ENCODE measurements at places on chromosomes 1 and 21. TPM values are rescaled to one million over a fixed set of nuclear protein-coding genes. Genes with fewer than 3 reads are reported as not detected.
A peak's percentile ranks its signal among the peaks of the same experiment; 100 is the strongest.

CYP4Z1 gene
- total RNA-seq = 1.2 TPM

HPDL gene
- 2.2 TPM for total RNA-seq

ZYG11A gene
- 0.74 TPM for total RNA-seq

SPATA46 gene
- not detected for total RNA-seq

PRKAB2 gene
- 25.0 TPM for total RNA-seq

DNAJC16 gene
- total RNA-seq = 29.5 TPM

SLAMF8 gene
- 1.5 TPM for total RNA-seq

CA6 gene
- not detected for total RNA-seq

CFHR2 gene
- not detected for total RNA-seq

DNA sequence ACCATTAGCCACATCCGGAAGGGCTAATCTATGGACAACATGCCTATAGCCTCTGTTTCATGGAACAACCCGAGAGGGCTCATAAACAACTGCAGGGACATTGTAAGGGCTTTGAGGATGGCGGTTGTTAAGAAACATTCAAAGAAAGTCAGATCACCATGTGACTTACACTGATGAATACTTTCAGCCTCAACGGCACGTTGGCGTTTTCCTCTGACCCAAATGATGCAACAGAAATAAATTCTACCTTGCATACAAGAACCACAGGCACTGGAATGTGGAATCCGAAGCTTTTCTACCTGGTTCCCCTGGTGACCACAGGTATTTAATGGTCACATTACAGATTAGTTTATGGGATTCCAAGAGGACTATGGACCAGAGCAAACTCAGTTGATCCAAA lies 107.0 kb downstream of the CLIC6 start:
- no peak for DNase-seq

GRCh38 chr1:10211805-10212410 lies 1.5 kb downstream of the KIF1B start:
- no peak for DNase-seq

- no peak for DNase-seq
Measured at GRCh38 chr1:80891871-80892270, 908.9 kb upstream of the ADGRL2 start.

DNA sequence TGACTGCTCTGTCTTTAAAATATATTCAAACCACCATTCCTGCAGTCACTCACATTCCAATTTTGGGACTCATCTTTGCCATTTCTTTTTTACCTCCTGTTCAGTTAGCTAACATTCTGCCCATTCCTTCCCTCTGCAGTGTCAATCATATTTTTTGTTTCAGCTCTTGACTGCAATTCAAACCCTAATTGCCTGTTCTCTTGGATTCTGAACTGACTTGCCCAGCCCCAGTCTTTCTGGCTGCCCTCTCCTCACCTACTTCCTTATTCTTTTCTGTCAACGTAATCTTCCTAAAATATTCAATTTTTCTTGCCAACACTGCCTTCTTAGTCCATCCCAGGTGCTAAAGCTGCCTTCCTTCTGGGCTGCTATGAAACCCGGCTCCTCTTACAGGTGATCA lies 6.1 kb downstream of the PRDM2 start:
- peak; percentile 20 for DNase-seq

DNA sequence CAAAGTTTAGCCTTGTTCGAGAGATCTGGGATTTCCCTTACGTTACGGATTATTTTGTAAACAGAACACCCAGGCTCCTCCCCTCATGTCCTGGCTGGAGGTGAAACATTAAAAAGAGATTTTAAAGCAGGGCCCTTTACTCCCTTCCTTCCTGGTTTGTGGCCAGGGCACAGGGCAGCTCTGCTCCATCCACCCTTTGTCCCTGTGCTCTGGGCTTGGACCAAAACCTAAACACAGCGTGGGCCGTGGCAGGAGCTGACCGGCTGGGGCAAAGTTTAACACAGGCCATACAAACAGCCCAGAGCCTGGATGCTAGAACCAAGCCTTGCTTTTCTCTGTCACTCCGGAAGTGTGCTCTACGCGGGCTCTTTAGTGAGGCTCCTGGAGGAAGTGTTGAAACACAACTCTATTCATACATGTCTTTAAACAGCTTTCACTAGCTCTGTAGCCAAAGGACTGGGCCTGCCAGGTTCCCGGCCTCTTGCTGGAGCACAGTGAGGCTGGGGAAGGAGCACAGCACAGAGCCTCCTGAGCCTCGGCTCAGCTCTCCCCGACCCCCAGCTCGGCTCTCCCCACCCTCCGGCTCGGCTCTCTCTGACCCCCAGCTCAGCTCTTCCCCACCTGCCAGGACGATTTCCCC lies 84.7 kb downstream of the PDE9A start:
- DNase-seq = no peak

GRCh38 chr1:226862890-226863289 lies 7.5 kb upstream of the PSEN2 start:
- DNase-seq = no peak

DNA sequence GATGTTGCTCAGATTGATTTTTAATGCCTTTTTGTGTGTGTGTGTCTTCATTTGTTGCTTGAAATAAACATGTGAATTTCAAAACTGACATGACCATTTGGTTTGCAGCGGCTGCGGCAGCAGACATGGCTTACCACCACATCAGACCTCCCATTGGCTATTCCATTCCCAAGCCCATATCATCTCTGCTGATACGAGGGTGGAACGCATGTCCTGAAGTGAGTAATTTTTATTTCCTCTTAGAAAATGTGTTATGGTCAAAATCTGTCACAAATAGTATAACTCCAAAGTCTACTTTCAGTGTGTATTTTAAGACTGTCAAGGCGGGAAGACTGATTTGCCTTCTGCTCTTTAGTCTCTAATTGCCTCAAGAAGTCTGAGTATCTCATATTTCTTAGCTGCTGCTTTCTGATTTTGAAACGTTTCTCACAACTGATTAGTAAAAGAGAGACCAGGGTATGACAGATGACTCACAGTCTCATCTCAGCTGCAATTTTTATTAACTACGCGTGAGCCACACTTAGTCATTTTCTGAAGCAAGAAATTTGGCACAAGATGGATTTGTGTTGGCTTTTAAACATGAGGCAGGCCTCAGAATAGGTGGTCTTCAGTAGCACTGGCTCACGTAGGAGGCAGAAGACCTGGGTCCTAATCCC lies 49.0 kb downstream of the LRRC53 start:
- DNase-seq = no peak

DNA sequence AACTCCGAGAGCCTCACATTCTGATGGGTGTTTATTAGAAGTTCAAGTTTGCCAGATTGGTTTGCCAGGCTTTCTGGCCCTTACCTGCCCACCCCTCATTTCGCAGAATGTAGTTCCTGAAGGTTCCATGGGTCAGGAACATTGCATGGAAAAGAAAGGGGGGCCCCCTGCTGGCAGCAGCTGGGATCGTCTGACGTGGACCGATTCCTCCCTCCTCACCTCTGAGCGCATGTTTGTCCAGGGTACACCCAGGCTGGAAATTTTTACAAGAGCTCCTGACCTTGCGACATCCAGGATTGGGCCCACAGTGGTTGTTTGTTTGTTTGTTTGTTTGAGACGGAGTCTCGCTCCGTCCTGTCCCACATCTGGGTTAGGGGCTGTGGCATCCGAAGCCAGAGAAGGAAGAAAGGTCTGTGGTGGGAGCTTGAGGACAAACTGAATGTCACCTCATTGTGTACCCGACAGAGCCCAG lies 126.0 kb upstream of the TMEM51 start:
- DNase-seq = no peak

DNA sequence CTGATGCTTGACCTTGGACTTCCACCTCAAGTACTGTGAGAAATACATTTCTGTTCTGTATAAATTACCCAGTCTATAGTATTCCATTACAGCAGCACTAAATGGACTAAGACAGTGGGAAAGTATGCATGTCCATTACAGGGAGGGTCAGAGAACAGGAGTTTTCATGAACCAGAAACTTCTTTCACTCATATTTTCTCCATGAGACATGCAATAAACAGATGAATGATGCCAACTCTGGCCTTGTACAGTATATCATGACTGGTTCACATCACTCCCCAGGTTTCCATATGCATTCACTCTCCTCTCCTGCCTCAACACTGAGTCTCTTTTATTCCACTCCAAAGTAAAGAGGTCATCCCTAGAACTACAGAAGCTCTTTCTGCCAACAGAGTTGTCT lies 4.5 kb upstream of the IFI16 start:
- DNase-seq = no peak

DNA sequence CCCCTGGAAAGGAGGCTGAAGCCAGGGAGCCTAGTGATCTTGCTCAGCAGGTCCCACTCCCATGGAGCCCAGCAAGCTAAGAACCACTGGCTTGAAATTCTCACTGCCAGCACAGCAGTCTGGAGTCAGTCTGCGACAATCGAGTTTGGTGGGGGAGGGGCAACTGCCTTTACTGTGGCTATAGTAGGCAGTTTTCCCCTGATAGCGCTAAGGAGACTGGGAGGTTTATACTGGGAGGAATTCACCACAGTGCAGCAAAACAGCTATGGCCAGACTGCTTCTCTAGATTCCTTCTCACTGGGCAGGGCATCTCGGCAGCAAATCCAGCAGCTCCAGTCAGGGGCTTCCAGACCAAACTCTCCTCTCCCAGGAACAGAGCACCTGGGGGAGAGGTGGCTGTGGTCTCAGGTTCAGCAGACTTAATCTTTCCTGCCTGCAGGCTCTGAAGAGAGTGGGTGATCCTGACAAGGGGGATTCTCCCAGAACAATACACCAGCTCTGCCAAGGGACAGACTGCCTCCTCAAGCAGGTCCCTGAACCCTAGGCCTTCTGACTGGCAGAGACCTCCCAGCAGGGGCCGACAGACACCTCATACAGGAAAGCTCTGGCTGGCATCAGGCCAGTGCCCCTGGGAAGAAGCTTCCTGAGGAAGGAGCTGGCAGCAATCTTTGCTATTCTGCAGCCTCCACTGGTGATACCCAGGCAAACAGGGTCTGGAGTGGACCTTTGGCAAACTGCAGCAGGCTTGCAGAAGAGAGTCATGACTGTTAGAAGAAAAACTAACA lies 548.5 kb upstream of the NEGR1 start:
- DNase-seq = no peak

DNA sequence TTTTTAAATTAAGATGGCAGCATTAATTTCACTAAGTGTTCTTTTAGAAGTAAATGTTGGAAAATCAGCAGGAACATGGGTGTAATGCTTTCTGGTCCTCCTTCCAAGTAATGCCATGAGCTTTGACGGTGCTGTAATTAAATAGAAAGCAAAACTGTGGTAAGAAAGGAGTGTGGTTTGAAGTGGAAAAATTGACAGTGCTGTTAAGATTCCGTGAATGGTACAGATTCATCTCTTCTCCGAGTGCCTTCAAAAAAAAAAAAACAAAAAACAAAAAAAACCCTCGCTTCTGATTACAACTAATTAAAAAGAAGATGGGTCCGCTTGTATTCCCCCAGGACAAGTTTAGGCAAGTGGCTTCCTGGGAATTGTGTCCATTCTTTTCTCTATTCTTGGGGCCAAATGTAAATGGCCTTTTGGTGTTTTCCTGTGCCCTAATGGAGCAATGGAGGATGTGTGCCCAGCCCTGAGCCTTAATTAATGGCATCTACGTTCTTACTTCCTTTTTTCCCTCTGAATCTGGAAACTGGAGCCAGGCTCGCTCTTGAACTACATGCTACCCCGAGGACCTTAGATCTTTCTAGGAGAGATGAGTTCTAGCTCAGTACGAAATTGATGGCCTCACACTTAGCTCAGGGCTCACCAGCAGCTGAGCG lies 5.1 kb downstream of the LMO4 start:
- DNase-seq = no peak

- DNase-seq = no peak
Measured at GRCh38 chr1:244439391-244440032, 12.2 kb downstream of the ADSS2 start.

DNA sequence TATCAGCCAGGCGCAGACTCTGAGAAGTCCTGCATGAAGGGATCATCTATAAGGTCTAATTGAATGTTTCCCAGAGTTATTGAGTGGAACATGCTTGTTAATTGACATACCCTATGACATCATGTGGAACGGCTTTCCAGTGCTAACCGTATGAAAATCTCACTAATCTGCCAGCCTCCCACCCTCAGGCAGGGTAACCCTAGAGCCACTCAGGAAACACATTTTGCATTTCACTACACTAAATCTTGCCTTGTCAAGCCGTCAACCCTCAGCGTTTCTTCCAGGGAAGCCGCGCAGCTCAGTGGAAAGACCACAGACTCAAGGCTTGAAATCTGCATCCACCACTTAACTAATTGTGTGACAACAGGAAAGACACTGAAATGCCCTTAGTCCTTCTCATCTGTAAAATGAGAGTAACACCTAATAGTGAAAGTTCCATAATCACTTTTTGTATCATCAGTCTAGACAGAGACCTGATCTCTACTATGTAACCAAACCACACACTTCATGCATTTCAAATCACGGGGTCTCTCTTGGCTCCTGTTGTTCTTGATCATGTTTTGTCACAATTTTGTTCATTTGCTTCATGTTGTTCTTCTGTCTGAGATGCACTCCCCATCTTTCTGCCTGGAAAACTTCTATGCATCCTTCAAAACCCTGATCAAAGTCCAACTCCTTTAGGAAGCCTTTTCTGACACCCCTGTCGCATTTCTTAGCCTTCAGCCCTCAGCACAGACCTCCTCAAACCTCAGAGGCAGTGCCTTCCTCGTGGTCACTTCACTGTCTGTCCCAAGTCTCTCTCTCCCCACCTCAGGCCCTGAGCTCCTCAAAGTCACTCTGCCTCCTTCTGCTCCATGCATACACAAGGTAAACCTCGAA lies 246.5 kb downstream of the TOMM20 start:
- no peak for DNase-seq

- peak; percentile 31 for DNase-seq
Measured at GRCh38 chr1:67611846-67612245, 73.2 kb upstream of the GADD45A start.

GRCh38 chr1:200653022-200653462 lies 16.7 kb downstream of the DDX59 start:
- DNase-seq = no peak

DNA sequence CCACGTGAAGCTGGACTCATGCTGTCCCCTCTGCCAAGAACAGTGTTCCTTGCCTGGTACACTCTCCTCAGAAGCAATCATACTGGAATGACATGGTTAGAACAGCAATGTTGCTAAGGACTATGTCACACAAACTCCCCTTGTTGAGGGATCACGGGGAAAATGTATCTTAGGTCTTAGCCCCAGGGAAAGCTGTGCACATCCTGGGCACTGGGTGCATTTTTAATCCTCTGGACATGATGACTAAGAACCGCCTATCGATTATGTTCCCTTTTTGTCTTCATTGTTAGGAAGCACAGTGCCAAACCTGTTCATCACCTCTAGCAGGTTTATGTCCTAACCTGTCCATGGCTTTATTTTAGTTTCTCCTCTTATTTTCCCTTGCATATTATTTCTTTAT lies 115.1 kb downstream of the HIVEP3 start:
- DNase-seq = no peak

- no peak for DNase-seq
Measured at GRCh38 chr1:13543451-13544220, 29.8 kb upstream of the LRRC38 start.

GRCh38 chr1:16459352-16459925 lies 18.9 kb downstream of the NECAP2 start:
- DNase-seq = no peak

Measured in vagina (tissue), 2 donors.